ENCODE measurements at places on chromosomes 2 and 18.

GRCh38 chr2:150878356-150878755 lies 383.3 kb downstream of the RBM43 start:
- peak; percentile 23 for DNase-seq

- no peak for DNase-seq
Measured at GRCh38 chr2:84716564-84716963, 164.3 kb downstream of the TRABD2A start.

GRCh38 chr2:207497596-207497995 lies 32.2 kb upstream of the CREB1 start:
- DNase-seq: no peak

DNA sequence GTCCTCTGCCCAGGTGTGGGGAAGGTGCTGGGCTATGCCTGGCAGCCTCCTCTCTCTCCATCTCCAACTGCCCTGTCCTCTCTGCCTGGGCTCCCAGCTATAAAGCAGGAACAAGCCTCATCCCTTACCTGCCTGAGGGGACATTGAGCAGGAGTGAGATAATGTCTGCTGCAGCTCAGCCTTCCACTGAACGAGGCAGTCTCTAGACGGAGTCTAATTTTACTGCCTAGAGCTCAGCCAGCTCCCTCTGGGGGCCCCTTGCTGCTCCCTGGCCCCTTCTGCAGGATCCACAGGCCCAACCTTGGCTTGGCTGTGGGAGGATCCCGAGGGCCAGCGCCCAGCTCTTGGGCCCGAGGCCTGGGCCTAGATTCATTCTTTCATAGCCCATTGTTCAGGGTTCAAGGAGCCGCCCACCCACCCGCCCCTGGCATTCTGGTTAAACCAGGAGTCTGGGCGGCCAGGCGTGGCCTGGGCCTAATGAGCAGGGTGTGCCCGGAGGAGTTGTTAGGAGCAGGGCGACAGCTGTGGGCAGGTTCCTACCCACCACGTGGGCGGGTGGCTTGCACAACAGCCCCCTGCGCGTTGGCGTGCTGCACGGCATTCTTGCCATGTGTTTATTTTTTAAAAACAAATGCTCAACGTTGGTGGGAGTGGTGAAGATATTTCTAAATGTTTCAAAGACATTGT lies 44.6 kb downstream of the FOSL2 start:
- DNase-seq: no peak

DNA sequence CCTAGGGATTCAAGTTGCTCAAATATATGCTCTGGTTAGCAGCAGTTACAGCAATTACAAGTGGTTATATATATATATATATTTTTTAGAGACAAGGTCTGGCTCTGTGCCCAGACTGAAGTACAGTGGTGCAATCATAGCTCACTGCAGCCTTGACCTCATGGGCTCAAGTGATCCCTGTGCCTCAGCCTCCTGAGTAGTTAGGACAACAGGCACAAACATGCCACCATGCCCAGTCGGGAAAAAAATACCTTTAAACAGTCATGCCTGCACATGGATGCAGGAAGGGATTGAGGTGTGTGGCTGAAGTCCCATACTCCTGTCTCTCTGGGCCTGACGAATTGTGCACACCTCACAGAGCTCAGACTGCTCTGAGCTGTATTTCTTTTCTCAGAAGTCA lies 19.6 kb upstream of the DNAH7 start:
- DNase-seq: peak; percentile 69

DNA sequence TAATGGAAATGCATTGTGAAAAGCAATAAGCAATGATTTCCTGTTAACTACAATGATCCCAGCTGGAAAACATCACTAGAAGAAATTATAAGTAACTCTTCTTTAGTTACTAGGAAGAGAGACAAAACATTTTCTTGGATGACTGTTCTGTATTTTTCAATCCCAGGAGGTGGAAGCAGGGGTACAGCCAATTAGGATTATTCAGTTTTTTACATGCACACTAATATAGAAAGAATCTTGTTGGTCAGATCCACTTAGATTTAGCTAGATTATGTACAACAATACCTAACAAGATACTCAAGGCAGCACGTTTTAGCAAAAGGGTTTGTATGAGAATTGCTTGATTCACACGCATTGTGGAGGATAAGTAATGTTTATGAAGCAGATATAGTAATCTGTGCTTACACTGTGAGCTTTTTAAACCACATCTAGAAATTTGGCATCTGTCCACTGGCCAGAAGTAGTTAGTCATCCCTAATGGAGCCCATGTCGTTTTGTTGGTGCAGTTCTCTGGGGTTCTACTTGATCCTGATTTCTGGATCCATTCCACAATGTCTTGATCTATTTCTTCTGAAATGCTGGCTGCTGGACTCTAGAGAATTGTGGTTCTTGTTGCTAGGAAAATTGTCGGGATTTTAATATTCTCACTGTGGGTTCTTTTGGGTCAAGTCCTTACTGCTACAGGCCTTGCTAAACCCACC lies 199.7 kb downstream of the ADCYAP1 start:
- peak; percentile 51 for DNase-seq

- no peak for DNase-seq
Measured at GRCh38 chr2:183495589-183496267, 371.5 kb downstream of the NUP35 start.

DNA sequence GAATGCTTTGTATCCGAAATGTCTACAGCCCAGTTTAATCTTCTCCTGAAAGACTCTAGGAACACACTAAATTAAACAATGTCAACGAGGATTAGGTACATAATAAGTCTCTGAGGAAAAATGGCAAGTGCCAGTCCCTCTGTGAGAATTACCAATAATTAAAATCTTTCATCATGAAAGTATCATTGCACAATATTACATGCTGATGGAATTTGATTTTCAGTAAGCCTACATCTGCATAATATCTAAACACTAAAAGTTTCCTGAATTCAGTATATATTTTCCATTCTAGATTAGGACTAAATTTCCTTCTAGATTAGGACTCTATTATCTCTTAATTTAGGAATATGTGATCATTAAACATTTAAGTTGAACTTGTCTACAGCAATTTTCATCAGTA lies 132.1 kb downstream of the LRP2 start:
- DNase-seq: no peak

DNA sequence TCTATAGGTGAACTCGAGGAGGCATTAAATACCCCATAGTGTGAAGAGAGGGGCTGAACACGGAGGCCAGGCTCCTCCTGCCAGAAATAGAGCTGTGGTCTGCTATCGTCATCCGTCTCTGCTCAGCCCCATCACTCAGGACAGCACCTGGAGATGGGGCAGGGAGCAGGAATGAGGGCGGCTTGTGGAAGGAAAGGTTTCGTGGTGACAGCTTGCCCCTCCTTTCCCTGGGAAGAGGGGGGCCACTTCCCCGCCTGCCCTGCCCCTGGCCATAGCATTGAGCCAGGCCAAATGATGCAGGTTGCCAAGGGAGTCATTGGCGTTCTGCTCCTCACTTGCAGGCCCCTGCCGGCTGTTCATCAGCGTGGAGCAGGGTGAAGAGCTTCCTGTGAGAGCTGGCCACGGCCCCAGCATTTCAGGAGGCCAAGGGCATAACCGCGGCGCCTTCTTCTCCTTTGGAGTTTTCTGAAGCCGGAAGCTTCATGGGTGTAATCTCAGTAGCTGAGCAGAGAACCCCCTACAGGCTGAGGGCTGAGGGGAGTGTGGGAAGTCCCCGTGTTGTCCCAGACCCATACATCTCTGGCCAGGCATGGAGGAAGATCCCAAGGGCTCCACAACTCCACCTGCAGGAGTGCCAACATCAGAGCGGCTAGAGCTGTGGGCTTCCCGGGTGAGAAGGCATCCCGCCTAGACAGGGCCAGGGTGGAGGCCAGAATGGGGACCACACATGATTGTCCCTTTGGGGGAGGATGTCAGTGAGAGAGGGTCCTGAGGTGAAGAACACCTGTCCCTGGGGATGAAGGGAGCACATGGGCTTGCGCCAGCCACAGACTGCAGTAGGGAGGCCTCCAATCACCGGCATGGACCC lies 112.5 kb upstream of the GLI2 start:
- DNase-seq: no peak

All from cardiac fibroblast (primary cell).